Stimulated activated CD8-positive, alpha-beta memory T cell treated with anti-CD3 and anti-CD28 coated beads, Interleukin-15, amount 100 ng/mL, for 4 hours (primary cell): ENCODE measurements at places on chromosomes 3 and 15.

DNA sequence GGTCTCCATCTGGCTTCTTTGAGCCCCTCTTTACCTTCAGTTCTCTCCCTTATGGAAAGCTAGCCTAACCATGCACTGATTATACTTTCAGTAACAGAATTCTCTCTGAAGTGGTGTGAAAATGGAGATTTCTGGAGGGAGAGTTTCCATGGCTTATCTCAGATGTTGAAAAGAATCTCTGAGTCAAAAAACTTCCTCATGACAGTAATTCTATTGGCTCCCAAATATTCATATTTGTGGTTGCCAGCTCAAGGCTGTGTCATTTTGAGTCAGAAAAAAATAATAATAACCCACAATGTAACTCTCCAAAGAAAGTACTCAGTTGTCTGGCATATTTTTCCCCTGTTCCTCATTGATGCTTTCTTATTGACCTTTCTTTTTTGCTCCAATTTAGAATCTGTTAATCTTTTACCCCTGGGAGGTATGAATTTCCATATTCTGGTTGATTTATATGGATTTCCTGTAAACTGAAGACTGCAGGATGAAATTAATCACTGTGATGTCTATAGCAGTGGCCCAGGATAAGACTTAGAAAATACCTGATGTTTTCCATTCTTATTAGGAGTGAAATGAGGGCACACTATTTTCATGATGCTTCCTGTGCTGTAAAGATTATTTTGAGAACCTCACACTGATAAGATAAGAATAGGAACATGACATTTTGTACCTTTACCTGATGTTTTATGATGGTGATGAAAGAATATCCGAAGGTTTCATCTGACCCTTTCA is 149.5 kb upstream of the EPHA3 start:
- DNase-seq: no peak

DNA sequence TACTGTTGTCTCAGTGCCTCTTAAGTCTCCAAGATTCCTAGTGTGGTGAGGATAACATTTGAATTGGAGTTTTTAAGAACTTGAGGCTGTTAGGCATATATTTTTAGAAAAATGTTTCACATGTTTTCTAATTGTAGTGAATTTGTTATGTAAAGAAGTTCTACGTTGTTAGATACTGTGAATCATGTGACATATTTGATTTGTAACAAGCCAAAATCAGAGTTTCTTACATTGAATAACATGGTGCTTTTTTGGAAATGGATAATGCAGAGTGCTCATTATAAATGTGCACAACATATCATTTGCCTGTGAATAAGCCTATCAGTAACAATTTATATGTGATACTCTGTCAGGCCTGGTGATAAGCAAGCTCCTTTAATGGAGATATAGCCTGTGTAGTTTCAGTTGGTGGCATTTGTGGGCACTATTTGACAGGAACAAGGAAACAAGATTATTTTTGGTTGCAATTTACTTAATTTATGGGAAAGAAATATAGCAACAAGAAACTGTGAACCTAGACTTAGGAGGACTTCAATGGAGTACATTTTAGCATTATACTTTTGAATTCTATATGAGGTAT is 328.8 kb downstream of the ARPP21 start:
- no peak for DNase-seq

DNA sequence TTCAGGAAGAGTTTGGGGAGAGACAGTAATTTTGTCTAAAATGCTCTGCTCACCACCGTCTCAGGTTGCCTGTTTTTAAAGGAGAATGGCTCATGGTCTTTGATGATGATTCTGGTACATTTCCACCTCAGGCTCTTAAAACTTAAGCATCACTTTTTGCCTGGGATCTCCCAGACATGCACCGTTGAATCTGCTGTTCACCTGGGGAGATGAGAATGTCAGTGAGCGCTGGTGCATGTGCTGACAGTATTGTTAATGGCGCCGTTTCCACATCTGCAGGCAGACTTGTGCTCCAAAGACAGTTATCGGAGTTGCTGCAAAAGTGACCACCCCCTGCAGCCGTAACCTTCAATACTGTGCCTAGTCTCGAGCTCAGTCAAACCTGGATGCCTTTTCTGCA is 219.0 kb upstream of the TPM1 start:
- DNase-seq: no peak

- DNase-seq: no peak
Observed at GRCh38 chr3:14145670-14146380, 21.0 kb downstream of the TMEM43 start.

DNA sequence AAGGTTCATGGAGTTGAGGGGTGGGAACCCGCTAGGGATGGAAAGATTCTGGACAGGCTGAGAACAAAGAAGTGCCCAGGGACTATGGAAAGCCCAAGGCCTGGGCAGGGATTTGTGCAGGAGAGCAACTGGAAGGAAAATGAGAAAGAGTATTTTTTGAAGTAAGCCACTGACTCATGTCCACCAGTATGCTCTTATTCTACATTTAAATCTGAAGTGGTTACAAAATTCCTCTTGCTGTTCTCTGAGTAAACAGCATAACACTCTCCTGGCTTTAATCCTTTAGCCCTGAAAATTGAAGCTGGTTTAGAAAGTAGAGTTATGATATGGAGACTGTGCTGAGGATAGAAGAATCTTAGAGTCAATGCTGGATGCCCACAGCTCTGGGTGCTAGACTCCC is 165.2 kb downstream of the ISL2 start:
- no peak for DNase-seq

DNA sequence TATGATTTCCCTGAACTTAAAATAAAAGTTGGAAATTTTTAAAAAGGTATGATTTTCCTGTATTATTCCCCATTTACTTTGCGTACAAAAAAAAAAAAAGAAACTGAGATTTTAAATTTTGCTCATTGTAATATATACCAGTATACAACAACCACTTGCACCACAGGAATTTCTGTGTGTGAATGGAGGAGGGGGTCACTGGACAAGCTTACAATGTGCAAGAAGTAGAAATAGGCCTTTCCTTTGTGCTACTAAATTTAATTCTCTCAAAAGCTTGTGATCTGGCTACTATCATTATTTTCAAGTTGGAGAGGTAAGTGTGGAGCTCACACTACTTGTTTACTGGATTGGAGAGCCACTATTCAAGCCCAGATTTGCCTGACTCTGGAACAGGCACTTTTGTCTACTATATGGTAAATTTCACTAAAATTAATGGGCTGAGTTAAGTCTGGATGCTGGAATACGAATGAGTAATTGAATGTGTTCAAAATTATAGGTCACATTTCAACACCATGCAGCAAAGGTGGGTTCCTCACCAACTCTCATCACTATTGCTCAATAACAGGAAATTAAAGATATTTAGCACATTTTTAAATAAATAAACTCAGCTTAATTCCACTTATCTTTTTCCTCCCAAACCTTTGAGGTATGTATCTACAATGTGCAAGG is 148.0 kb upstream of the MBNL1 start:
- DNase-seq: no peak

GRCh38 chr15:31352911-31353811 is 26.5 kb downstream of the KLF13 start:
- DNase-seq: no peak

DNA sequence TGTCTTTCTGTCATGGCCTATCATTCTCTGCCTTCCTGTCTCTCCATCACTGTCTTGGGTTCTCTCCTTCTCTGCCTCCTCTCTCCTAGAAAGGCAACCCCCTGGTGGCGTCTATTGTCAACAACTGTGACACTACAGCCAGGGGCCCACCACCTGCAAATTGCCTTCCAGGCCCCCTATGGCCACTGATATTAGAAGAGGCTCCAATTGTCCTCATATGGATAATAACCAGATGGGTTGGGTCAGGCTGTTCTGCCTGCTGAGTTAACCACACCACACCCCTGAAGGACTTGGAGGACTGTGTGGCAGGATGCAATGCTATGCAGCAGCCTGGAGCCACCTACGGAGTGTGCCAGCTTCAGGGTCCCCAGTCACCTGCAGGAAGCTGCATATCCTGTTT is 665.0 kb downstream of the NTRK3 start:
- no peak for DNase-seq

- no peak for DNase-seq
Observed at GRCh38 chr3:58496206-58496857, 4.4 kb downstream of the KCTD6 start.

DNA sequence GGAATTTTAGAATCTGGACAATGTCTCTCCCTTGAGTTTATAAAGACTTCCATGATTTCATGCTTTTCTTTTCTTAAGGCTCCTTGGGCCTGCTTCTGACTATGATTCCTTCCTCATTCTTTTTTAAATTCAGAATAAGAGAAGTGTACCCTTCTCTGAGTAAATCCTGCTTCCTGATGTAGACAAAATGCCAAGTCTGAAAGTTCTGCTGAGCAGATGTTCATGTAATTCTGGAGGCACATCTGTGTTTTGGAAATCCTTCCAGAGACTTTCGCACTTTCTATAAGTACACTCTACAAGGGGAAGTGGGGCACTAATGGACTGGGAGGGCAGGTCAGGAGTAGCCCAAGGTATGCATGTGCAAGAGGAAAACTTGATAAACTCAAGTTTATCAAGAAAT is 24.8 kb downstream of the TPM1 start:
- no peak for DNase-seq

- no peak for DNase-seq
Observed at GRCh38 chr3:10213156-10213792, 35.0 kb upstream of the TATDN2 start.

DNA sequence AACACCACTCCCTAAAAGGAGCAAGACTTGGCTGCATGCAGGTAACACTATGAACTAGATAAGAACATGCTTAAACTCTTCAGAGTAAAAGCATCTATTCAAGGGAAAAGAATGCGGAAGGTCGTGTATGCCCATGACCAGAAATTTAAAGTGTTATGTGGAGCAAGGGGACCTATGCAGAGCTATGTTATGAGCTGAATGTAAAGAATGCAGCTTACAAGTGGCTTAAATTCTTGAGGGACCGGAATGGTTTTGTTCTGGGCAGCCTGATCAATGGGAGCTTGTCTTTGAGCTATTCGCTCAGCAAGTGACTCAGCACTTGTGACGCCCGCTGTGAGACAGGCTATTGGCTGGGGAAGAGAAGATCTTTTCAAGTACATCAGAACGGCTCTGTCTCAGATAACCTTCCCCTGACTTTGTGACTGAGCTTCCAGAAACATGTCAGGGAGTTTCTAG is 367.5 kb upstream of the THBS1 start:
- no peak for DNase-seq

DNA sequence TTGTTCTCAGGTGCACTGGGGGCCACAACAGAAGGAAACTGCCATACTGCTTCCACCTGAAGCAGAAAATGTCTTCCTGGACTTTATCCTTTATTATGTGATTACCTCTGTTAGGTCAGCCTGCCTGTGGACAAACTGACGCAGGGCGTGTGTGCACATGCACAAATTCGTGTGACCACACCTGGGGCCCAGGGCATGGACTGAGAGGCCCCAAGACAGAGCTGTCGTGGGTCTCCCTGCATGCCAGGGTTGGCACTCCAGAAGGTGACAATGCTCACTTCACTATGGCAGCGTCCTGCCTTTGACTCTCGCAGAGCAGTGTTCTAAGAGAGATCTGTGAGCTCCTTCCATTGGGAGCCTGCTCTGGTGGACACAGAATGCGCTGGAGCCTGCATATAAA is 34.5 kb downstream of the CCDC12 start:
- no peak for DNase-seq

DNA sequence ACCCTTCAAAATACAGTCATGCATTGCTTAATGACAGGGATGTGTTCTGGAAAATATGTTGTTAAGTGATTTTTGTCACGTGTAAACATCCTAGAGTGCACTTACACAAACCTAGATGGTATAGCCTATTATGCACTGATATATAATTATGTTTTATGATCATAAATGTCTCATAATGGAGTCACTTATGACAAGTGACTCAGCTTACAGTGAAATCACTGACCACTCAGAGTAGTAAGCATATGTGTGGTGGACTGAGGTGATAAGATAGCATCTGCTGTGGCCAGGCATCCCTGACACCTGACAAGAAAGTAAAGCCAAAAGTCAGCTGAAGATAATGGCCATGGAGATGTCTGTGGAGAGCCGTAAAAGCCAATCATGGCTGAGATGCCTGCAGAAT is 5.4 kb downstream of the ACAD11 start:
- no peak for DNase-seq

DNA sequence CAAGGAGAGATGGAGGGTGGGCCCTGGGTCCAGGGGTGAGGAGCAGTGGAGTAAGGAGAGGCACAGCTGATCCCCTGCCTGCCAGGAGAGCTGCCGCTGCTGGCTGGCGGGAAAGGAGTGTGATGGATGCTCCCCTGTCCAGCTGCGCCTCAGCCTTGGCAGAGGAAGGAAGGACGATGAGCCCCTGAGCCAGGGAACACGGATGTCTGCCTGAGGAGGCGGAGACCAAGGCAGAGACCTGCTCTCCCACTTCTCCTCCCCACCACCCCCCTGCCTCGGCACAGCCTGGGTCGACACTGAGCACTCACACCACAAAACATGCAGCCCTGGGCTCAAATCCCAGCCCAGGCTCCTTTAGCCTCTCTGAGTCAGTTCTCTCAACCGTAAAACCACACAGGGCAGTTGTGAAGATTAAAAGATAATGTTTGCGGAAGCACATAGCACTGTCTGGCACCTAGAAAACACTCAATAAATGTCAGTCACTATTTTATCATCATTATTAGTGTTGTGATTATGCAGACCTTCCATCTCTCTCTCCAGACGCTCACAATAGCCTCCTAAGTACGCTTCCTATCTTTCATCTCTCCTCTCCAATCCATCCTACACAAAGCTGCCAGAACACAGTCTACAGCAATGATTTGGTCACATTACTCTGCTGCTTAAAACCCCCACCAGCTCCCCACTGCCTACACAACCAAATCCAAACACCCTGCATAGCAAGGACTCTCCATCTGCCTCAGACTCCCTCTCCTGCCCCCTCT is 52.2 kb downstream of the SEMA5B start:
- no peak for DNase-seq

DNA sequence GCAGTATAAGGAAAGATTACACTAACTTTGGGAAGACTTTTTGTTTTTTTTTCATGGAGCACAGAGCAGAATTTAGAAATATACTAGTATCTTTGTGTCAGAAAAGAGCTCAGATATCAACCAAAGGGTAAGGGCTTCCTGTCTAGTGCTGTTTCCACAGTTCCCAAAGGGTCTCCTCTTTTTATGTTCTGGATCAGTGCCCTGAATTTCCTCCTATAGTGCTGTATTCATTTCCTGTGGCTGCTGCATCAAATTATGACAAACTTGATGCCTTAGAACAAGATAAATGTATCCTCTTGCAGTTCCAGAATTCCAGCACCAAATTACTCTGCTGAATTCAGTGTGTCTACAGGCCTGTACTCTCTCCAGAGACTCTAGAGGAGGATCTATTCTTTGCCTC is 219.8 kb upstream of the THRB start:
- no peak for DNase-seq
